Suprapubic skin (tissue), 4 donors: ENCODE measurements at places on chromosomes 1 and 21. TPM values are rescaled to one million over a fixed set of nuclear protein-coding genes. Genes with fewer than 3 reads are reported as not detected.

- DNase-seq, result no peak
Observed at GRCh38 chr1:37143800-37144199, 109.5 kb upstream of the GRIK3 start.

DNA sequence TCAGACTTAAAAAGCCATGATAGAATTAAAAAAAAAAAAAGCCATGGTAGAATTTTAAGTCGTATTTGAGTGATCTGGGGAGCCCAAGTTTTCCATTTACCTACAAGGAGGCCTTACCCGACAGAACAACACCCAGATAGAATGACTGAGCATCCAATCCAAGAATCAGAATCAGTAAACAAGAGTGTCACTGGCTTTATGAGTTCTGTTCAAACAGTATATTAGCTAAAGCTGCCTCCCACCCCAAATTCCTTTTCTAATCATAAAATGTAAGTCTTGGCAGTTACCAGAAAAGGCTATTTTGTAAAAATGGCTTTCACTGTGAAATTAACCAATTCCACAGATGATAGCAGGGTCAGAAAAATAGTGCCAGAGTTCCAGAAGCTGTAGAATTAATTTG is 1.2 kb downstream of the GTF2B start:
- DNase-seq, result no peak

- no peak for DNase-seq
Observed at GRCh38 chr1:183760661-183761060, 44.3 kb upstream of the RGL1 start.

- DNase-seq, result no peak
Observed at GRCh38 chr1:207918011-207918410, 7.1 kb upstream of the CD34 start.

Gene NR0B2
- total RNA-seq, result not detected

Gene LAD1
- total RNA-seq, result 175 TPM

Gene DIO1
- not detected for total RNA-seq

Gene TSPAN2
- 0.73 TPM for total RNA-seq

Gene OR2T33
- total RNA-seq, result 0.34 TPM

Gene KIAA1614
- total RNA-seq, result 1.8 TPM

Gene DENND2C
- 60.9 TPM for total RNA-seq
